Activated T-cell treated with anti-CD3 and anti-CD28 coated beads, Interleukin-2, amount 50 U/mL, for 48 hours (primary cell): ENCODE measurements at places on chromosomes 13 and 19.

- DNase-seq = no peak
These were observed 18.4 kb upstream of the KPNA3 start for GRCh38 chr13:49810567-49811526.

- DNase-seq = no peak
These were observed 171.2 kb upstream of the UBL3 start for GRCh38 chr13:30021611-30022010.

DNA sequence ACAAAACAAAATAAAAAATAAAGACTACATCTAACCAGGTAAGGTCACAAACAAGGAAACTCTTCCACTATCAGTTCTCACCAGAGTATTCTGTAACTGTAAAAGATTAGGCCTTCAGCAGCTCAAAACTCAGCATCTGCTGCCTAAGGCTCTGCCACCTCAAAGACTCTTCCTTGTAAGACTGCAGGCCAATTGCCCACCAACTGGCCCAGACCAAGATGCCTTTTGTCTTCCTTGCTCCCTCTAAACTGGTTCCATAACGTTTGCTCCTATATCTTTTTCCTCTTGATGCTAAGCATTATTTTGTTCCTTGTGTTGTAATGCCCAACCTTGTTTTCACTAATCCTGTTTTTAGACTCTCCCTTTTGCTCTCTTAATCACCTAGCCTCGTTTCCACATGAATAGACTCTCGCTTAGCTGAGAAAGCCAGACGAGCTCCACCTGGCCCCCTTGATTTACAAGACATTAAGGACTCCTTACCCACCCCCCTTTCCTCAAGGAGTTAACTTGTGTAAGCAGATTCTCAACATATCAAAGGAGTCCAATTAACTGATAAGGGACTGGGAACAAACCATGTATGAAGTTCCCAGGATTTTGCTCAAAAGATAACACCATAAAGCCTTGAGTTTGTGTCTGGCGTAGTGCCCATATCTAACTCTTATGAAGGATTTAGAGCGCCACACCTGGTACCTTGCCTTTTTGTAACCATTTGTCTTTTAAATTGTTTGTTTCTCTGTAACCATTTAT, 1.5 kb downstream of the ZNF814 start:
- no peak for DNase-seq

GRCh38 chr19:2981898-2982297, 4.5 kb downstream of the TLE6 start:
- no peak for DNase-seq

DNA sequence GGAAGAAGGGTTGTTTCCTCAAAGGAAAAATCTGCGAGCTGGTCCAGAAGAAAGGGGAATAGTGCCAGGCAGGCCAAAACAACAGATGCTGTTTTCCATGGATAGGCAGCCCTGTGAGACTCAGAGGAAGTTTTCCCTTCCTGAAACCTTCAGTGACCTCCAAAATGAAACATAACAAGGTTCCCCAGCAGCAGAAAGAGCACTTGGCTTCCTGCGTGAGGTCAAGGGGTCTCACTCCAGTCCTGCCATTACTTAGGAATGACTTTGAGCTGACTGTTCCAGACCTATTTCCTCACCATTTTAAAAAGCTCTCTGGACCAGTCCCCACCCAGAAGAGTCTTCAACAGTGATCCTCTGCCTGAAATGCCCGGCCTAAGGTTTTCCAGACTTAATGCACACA, 104.6 kb upstream of the IPO5 start:
- DNase-seq = no peak

- no peak for DNase-seq
These were observed 32.2 kb downstream of the ELL start for GRCh38 chr19:18489627-18490184.

DNA sequence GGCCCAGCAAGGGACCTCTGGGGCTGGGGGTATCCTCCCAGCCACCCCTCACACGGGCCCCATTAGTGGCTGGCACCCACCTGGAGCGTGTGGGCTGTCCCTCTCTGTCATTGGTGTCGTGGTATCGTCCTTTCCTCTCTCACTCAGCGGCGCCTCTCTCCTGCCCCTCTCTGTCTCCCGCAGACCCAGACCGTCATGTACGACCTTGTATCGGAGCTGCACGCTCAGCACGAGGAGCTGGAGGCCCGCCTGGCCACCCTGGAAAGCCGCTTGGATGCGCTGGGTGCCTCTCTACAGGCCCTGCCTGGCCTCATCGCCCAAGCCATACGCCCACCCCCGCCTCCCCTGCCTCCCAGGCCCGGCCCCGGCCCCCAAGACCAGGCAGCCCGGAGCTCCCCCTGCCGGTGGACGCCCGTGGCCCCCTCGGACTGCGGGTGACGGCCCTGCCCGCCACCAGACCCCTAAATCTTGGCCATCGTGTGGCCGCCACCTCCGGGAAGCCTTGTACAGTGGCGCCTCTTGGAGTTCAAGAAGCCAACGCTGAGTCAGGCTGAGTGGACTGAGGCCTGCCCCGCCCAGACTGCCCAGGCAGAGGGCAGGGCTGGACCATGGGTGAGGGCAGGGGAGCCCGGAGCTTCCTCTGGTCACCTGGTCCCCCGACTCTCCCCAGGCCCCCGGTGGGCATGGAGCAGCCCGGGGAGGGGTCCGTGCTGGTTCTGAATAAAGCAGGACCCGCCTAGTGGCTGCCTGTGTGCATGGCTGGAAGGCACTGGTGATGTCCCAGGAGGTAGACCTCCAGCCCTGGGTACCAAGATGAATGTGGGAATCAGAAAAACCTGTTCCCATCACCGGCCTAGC, 9.8 kb upstream of the ARRDC2 start:
- DNase-seq = peak; percentile 29

DNA sequence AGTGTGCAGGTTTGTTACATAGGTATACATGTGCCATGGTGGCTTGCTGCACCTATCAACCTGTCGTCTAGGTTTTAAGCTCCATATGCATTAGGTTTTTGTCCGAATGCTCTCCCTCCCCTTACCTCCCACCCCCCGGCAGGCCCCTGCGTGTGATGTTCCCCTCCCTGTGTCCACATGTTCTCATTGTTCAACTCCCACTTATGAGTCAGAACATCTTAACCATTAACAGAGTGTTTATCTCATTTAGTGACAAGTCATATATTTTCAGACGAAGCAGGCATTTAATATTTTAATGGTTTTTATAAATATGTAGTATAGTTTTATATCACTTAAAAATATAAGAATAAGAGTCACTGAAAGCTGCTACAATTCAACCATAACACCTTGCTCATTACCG, 780.5 kb upstream of the ARGLU1 start:
- DNase-seq = no peak

DNA sequence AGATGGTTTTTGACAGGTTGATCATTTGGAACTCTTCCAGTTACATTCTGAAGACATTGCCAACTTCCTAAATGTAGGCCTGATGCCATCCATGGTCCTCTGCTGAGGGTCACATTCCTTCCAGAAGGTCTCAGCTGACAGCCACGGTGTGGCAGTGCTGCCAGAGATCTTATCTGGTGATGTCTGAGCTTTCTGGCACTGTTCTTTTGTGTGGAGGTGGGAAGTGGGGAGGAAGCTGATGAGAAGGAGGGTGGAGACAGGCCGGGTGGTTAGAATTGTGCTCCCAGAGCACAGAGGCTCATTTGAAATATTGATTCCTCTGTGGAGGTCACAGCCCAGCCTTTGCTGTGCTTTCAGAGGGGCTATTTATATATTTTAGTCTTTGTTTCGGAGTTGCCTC, 16.1 kb upstream of the MTIF3 start:
- no peak for DNase-seq

DNA sequence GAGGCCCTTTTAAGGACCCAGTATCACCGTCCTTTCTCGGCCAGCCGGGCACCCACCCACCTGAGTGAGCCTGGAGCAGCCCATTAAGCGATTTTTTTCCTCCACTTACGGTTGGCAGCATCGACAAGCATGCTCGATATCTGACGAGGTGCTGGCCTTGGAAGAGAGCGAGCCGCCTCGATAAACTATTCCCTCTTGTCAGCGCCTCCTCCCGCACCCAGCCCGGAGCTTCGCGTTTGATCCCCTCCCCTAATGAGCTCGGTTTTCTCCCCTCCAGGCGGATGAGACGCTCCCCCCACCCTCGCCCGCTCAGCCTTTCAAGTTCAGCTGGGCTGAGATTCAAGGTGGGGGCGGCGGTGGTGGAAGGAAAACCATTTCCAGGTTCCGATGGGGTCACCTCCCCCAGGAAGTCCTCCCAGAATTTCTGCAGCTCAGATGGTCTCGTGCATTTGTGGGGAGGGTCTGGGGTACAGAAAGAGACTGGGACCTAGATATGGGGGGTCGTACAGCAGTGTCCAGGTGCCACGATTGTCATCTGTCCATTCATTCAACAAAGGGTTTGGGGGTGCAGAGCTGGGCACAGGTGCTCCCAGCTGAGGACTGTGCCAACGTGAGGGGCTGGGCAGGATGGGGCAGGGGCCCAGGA, 18.9 kb upstream of the ONECUT3 start:
- no peak for DNase-seq

DNA sequence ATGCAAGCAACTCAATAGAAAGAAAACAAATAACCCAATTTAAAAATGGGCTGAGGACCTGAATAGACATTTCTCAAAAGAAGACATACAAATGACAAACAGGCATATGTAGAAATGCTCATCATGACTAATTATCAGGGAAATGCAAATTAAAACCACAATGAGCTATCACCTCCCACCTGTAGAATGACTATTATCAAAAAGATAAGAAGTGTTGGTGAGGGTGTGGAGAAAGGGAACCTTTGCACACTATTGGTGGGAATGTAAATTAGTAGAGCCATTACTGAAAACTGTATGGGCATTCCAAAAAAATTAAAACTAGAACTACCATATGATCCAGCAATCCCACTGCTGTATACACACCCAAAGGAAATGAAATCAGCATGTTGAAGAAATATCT, 212.2 kb downstream of the SUCLA2 start:
- no peak for DNase-seq

GRCh38 chr13:33543089-33543459, 257.5 kb upstream of the STARD13 start:
- no peak for DNase-seq

- no peak for DNase-seq
These were observed 4.1 kb downstream of the KPTN start for GRCh38 chr19:47479701-47480503.

DNA sequence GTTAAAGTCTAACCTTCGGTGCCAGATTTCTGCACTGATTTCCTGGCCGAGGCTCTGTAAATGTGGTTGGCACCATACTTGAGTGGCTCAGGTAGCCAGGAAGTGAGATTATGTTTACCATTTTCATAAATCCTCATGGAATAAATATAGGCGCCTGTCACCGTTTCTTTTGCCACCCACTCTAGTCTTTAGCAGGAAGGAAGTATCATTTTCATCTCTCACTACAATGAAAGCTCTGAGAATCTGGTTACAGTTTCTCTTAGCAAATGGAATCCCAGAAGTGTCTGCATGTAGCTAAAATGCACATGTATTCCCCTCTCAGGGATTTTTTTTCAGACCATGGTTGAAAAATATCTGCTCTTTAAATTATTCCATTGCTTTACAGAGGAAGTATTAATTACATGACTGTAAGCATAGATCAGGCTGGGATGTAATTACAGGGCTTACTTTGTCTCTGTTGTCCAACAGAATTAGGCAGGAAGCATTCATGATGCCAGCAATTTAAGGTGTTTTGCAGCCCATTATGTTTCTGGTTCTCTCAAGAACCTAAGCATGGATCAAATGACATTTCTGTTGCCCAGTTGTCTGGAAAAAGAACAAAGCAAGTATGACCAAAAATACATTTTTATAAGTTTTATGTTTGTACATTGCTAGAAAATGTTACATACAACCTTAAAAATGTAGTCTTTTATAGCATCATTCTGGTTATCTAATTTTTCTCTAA, 221.7 kb upstream of the SPRY2 start:
- DNase-seq = no peak

DNA sequence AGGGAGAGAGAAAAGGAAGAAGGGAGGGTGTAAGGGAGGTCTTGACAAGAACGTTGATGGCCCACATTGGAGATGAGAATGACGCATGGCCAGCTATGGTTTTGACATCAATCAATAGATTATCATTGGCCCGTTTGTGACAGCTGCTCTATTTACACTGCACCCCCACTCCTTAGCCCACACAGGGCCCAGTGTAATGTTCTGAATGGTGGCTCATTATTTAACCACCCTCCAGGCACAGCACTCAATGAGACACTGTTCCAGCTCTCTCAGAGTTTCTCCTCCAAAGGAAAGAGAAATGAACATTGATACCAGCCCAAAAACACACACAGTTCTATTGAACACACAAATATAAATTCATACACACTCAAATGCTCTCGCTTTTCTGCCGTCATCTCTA, 173.0 kb upstream of the IPO5 start:
- DNase-seq = no peak
